ENCODE measurements at places on chromosomes 6 and 20.

GRCh38 chr6:129252377-129253071, 369.6 kb downstream of the LAMA2 start:
- no peak for DNase-seq

GRCh38 chr6:34272013-34272926, 23.5 kb upstream of the SMIM29 start:
- peak; percentile 31 for DNase-seq

- DNase-seq = no peak
These were observed 16.1 kb upstream of the UNC93A start for GRCh38 chr6:167275001-167275400.

- DNase-seq = no peak
These were observed 20.3 kb downstream of the ZMYND8 start for GRCh38 chr20:47336129-47336754.

GRCh38 chr6:151036869-151037680, 171.6 kb downstream of the MTHFD1L start:
- no peak for DNase-seq

DNA sequence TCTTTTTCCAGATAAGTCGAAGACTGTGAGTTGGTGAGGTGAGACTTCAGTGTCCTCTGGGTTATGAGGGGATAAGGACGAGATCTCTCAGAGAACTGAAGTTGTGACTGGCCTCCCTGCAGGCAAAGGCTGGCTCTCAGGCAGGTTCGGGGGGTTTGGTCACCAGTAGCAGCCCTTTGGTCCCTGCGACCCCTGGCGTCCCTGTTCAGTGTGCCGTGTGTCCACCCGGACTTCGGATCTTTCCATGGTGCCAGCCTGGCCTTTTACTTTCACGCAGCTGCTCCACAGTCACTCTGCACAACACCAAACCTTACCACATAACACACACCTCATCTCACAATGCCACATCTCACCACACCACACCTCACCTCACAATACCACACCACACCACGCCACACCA, 131.9 kb downstream of the ERMARD start:
- DNase-seq = peak; percentile 20

- no peak for DNase-seq
These were observed 84.0 kb downstream of the AGPAT4 start for GRCh38 chr6:161189891-161190290.

DNA sequence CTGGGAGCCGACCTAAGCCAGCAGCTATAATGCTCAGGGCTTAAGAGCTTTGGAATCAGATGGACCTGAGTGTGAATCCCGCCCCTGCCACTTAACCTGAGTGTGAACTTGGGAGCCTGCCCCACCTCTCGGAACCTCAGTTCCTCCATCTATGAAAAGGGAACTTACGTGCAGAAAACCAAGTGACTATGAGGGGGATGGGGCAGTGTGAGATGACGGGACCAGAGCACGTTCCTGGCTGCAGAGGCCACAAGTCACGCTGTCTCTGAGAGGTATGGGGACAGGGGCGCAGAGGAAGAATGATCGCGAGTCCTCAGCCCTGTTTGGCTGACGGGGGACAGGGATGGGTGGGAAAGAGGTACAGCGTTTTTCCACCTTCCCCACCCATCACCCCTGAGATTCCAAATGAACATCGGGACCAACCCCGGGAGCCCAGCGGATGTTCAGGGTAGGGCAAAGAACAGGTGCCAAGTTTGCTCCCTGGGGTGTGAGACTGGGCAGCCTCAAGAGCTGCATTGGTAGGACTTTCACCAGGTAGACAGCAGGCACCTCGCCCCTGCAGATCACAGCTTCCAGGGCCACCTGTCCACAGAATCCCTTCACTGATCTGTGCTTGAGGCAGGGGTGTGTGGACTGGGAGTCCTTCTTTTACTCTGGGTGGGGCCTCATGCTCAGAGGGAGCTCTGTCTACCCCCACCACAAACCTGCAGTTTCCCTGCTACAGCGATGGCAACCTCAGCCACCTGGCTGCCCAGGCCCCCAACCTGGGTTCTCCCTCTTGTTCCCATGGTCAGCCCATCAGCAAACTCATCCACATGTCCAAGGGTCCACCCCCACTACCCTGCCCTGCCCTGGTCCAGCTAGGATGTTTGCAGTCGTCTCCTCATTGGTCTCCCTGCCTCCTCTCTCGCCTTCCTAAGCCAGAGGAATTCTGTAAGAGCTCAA, 85.8 kb downstream of the CEBPB start:
- DNase-seq = no peak

GRCh38 chr6:25874822-25875562, 949 bp upstream of the SLC17A3 start:
- DNase-seq = no peak

- DNase-seq = no peak
These were observed 27.9 kb upstream of the TBC1D7 start for GRCh38 chr6:13355999-13356785.

GRCh38 chr20:4962241-4962855, 39.0 kb downstream of the SLC23A2 start:
- DNase-seq = no peak

DNA sequence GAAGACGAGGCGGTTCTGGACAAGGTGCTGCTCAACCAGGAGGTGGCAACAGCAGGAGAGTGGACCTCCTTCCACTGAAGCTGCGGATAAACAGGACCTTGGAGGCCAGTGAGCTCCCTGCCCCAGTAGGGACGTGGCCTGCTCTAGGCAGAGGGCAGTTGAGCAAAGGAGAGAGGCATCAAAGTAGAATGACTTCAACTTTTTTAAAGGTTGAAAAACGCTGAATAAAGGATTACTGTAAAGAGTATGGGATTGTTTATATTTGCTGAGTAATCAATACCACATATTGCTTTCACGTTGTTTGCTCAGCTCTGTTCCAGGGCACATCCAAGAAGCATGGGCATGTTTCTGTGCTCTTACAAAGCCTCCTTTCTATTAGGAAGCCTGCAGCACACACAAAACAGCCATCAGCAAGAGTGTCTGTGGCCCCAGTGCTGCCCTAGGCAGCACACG, 48.1 kb downstream of the ERMARD start:
- DNase-seq = peak; percentile 95

GRCh38 chr20:13913131-13913530, 77.3 kb downstream of the SEL1L2 start:
- no peak for DNase-seq

GRCh38 chr20:32470025-32470861, 112.1 kb downstream of the ASXL1 start:
- peak; percentile 71 for DNase-seq

GRCh38 chr6:160265869-160266476, 7.4 kb upstream of the SLC22A2 start:
- DNase-seq = no peak

GRCh38 chr6:80154160-80154559, 47.7 kb downstream of the BCKDHB start:
- DNase-seq = no peak

- DNase-seq = no peak
These were observed 5.7 kb downstream of the MAPK13 start for GRCh38 chr6:36136034-36136433.

GRCh38 chr6:170139531-170139930, 151.3 kb downstream of the DLL1 start:
- no peak for DNase-seq

- DNase-seq = no peak
These were observed 457.3 kb upstream of the SULF2 start for GRCh38 chr20:48242623-48243022.

DNA sequence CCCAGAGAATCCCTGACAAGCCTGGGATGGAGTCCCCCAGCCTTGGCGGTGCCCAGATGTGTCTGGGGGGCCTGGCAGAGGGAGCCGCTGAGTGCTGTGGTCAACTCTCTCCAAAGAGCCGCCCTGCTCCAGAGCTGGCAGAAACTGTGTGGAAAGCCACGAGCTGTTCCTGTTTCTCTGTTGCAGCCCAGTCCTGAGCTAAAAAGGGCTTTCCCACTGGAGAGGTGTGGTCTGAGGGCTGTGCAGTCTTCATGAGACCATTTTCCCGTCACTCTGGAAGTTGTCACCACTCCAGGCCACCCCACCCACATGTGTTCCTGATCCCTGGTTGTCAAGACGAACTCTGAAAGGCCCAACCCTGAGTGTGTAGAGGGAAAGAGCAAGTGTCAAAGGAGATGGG, 99.7 kb upstream of the KCNK16 start:
- no peak for DNase-seq

DNA sequence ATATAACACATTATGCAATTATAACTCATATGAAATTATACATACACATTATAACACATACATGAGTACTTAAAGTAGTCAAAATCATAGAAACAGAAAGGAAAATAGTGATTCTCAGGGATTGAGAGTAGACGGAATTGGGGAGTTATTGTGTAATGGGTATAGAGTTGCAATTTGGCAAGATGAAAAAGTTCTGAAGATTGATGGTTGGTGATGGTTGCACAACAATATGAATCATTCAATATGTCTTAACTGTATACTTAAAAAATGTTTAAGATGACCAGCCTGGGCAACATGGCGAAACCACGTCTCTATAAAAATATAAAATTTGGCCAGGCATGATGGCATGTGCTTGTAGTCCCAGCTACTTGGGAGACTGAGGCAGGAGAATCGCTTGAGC, 372.7 kb downstream of the CDKAL1 start:
- DNase-seq = no peak

Data from HepG2 (cell line).